Neural progenitor cell (in vitro differentiated cells): ENCODE measurements at places on chromosomes 4 and X. TPM values are rescaled to one million over a fixed set of nuclear protein-coding genes. Genes with fewer than 3 reads are reported as not detected.

ASMT gene
- 0.28 TPM in 1 of 2 replicates, not detected in the other for total RNA-seq

DNA sequence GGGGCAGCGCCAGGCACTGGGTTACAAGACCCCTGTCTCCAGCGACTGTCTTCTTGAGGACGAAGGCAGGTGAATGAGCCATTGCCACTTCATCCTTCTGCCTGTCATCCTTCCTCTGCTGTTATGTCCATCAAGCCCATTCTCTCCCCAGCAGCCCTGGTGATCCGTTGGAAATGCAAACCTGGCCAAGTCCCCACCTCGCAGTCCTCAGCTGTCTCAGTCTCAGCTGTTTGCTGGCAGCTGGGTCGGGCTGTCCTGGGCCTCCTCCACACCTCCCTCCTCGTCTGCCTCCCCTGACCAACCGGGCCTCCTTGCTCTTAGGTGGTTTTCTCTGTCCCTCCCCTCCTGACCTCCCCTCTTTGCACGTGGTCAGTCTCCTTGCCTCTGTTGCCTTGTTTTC is 38.0 kb downstream of the PTTG2 start:
- H3K4me1 ChIP-seq: peaks cover 45% of the 10 kb centered on the region
- no peaks in the 10 kb centered on the region for H3K36me3 ChIP-seq
- no peak for DNase-seq
- no peak overlapping the region for H3K27ac ChIP-seq

- no peak overlapping the region for H3K4me3 ChIP-seq
- no peak overlapping the region for H3K27ac ChIP-seq
- H3K4me1 ChIP-seq: no peaks in the 10 kb centered on the region
- no peaks in the 10 kb centered on the region for H3K36me3 ChIP-seq
Measured at GRCh38 chr4:53573696-53574095, 17.6 kb downstream of the LNX1 start.

DNA sequence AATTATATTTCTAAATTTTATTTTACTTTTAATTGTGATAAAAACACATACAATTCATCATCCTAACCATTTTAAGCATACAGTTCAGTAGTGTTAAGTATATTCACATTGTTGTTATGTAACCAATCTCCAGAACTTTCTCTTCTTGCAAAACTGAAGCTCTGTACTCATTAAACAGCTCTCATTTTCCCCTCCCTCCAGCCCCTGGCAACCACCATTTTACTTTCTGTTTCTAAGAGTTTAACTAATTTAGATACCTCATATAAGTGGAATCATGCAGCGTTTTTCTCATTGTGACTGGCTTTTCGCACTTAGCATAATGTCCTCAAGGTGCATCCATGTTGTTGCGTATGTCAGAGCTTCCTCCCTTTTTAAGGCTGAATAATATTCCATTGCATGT is 46.7 kb upstream of the NDP start:
- no peaks in the 10 kb centered on the region for H3K36me3 ChIP-seq
- H3K4me1 ChIP-seq: no peaks in the 10 kb centered on the region
- no peak overlapping the region for H3K4me3 ChIP-seq
- no peaks in the 10 kb centered on the region for H3K27me3 ChIP-seq
- no peak for DNase-seq
- H3K27ac ChIP-seq: no peak overlapping the region

GRCh38 chr4:75011131-75011795 is 78.3 kb downstream of the PARM1 start:
- no peak overlapping the region for H3K4me3 ChIP-seq
- no peak overlapping the region for H3K27ac ChIP-seq
- no peaks in the 10 kb centered on the region for H3K36me3 ChIP-seq
- no peak for DNase-seq
- no peaks in the 10 kb centered on the region for H3K27me3 ChIP-seq

PSAPL1 gene
- 0.06 TPM in 1 of 2 replicates, not detected in the other for total RNA-seq

- peaks cover 18% of the 10 kb centered on the region for H3K4me1 ChIP-seq
- DNase-seq: no peak
- H3K4me3 ChIP-seq: no peak overlapping the region
- peak overlapping the region; percentile 29 for H3K27ac ChIP-seq
Measured at GRCh38 chr4:66929748-66930147, 615.6 kb downstream of the CENPC start.

CDKL2 gene
- total RNA-seq: 1.2 and 2.9 TPM in 2 replicates

CSN1S1 gene
- total RNA-seq: not detected in 2 replicates

DNA sequence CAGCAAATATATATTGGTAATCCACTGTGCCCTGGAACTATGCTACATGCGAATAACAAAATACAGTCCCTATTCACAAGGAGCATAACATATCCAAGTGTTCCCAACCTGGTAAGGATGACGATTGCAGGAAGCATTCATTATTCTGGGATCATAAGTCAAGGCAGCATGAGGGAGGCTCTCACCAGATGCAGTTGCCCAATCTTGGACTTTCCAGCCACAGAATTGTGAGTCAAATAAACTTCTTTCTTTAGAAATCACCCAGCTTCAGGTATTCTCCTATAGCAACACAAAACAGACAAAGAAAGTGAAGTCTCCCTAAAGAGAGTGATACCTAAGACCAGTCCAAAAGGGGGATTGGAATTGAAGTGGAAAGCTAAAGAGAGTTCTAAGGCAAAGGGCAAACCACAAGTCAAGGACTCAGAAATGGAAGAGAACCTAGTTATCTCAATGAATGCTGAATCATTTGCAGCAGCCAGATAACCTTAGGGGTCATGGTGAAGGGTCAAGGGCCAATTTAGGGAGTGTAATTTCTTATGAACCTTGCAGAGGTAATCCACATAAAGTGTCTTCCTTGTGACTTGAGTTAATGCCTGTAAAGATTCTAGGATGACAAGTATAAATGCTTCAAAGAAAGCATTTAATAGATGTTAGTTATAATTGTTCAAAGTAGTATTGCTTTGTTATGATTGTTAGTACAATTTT is 103.1 kb upstream of the PCDH7 start:
- no peaks in the 10 kb centered on the region for H3K4me1 ChIP-seq
- H3K4me3 ChIP-seq: no peak overlapping the region
- H3K36me3 ChIP-seq: no peaks in the 10 kb centered on the region
- no peaks in the 10 kb centered on the region for H3K27me3 ChIP-seq
- H3K27ac ChIP-seq: no peak overlapping the region
- no peak for DNase-seq

ABLIM2 gene
- total RNA-seq: 0.24 and 1.2 TPM in 2 replicates

GPRIN3 gene
- 0.15 TPM in 2 replicates for total RNA-seq

DNA sequence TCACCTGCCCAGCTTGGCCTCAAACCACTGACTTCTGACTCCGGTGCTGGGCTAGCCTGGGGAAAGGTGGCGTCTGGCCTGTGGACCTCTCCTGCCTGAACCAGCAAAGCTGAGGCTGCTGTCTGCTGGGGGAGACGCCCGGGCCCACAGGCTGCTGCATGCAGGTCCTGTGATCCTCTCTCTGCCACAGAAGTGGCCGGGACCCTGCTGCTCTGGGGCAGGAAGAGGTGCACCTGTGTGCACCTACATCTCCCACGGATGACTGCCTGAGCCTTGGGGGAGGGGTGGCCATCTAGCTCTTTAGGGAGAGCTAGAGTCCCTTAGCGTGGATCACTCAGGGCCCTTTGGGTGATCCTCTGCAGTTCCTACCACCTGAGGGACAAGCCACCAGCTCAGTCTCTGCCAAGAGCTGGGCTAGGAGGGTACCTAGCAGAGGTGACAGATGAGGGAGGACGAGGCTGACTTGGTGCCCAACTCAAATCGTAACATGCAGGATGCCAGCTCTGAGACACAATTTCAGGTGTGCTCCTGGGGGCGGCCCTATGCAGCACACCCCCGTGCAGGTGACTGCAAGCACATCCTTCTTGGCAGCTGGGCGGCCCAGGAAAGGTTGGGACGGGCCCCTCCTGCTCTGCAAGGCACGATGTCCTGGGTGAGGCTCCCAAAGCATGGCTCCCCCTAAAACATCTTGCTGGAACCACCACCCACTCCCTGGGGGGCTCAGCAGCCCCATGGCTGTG is 22.5 kb downstream of the LETM1 start:
- H3K4me1 ChIP-seq: no peaks in the 10 kb centered on the region
- no peak overlapping the region for H3K4me3 ChIP-seq
- no peak overlapping the region for H3K27ac ChIP-seq
- no peaks in the 10 kb centered on the region for H3K36me3 ChIP-seq

FUNDC1 gene
- 15.8 and 34.9 TPM in 2 replicates for total RNA-seq

GRCh38 chr4:53935780-53936179 is 128.6 kb downstream of the CHIC2 start:
- no peaks in the 10 kb centered on the region for H3K36me3 ChIP-seq
- no peak overlapping the region for H3K4me3 ChIP-seq
- H3K27me3 ChIP-seq: no peaks in the 10 kb centered on the region
- DNase-seq: no peak

TRIM60 gene
- total RNA-seq: not detected in 2 replicates

EREG gene
- not detected in 2 replicates for total RNA-seq

L1CAM gene
- total RNA-seq: 0.49 and 1.7 TPM in 2 replicates

DNA sequence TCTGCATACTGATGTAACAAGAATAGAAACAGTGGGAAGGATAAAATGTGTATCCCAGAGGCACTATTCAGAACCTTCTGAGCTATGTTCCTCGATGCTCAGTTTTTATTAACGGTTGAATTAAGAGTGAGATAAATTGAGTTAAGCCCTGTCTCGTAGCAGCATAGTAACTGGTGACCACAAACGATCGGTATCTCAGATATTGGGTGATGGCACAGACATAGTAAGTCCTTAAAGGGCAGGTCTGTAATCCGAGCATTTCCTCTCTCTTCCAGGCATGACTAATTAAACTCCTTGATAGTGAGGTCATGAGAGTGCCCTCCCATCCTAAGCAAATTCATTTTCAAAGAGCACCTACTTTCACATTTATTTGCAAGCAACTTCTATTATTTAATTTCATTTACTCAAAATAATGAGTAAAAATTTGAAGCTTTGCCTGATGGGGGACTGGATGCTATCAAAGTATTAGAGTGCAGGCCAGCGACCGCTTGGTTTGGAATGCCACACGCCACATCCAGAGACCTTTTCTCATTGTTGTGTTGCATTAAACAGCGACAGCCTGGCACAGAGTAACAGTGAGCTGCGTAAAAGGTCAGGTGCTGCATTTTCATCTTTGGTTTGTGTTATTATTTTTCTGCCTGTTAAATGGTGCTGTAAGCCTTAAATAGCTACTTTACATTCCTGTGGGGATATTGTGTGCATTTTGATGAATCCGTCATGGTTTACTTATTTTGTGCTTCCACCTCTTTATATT is 101.9 kb downstream of the PCDH7 start:
- H3K36me3 ChIP-seq: no peaks in the 10 kb centered on the region
- H3K27ac ChIP-seq: no peak overlapping the region
- H3K27me3 ChIP-seq: no peaks in the 10 kb centered on the region
- no peak overlapping the region for H3K4me3 ChIP-seq
- DNase-seq: no peak

- H3K4me3 ChIP-seq: no peak overlapping the region
- H3K27ac ChIP-seq: no peak overlapping the region
- H3K4me1 ChIP-seq: no peaks in the 10 kb centered on the region
- DNase-seq: no peak
Measured at GRCh38 chr4:80839792-80840191, 190.7 kb upstream of the BMP3 start.

DNA sequence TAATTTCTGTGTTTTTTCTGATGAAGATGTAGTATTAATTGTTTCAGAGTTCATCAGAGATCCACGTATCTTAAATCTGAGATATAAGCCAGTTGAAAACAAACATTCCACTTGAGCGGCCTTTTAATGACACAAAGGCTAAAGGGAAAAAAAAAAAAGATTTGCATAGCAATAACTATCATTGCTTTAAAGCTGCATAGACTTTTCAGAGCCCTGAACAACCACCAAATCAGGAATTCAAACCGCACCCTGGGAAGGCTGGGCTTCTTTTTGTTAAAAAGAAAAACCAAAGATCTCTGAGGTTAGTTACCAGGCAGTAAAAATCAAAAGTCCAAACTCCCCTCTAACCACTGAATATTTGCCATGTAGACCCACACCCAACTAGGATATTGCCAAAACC is 206.0 kb downstream of the HHIP start:
- peaks cover 8% of the 10 kb centered on the region for H3K4me1 ChIP-seq
- H3K36me3 ChIP-seq: no peaks in the 10 kb centered on the region
- H3K4me3 ChIP-seq: no peak overlapping the region
- DNase-seq: no peak
- H3K27me3 ChIP-seq: no peaks in the 10 kb centered on the region
- H3K27ac ChIP-seq: no peak overlapping the region

- H3K4me3 ChIP-seq: no peak overlapping the region
- no peaks in the 10 kb centered on the region for H3K27me3 ChIP-seq
- DNase-seq: no peak
- peaks cover 10% of the 10 kb centered on the region for H3K36me3 ChIP-seq
- no peaks in the 10 kb centered on the region for H3K4me1 ChIP-seq
Measured at GRCh38 chr4:73086095-73086868, 16.8 kb upstream of the COX18 start.

DNA sequence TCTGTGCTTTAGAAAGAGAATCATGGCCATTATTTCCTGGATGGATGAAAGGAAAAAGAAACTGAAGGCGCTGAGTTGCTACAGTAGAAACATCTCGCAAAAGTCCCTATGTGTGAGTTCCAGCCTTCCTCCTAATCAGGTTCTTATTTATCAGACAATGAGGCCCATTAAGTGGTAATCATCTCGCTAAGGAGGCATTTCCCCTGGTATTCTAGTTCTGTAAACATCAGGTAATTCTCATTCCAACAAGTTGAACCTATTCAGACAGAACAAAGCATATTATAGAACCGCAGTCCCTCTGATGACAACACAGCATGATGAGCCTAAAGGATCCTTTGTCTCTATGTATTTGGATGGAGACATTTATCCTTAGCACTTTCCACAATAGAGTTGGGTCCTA is 205.7 kb upstream of the MAOA start:
- peaks cover 37% of the 10 kb centered on the region for H3K4me1 ChIP-seq
- H3K27ac ChIP-seq: peak overlapping the region; percentile 95
- H3K4me3 ChIP-seq: no peak overlapping the region
- H3K27me3 ChIP-seq: no peaks in the 10 kb centered on the region
- peak; percentile 72 for DNase-seq
- H3K36me3 ChIP-seq: peaks cover 8% of the 10 kb centered on the region

DNA sequence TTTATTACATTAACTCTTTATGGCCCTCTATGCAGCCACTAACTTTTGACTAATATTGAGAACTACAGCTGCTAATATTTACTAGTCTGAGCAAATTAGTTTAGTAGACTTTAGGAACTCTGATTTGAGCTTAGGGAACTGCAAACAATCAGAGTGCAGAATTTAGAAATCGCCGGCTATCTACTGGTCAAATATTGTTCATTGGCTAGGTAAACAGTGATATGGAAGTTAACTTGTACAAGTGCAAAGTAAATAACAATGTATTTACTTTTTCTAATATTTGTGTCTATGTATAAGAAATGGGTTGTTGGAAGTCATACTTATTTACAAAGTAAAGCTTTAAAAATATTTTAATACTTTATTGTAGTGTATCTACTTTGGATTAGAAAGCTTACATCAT is 279.6 kb downstream of the CFAP299 start:
- no peak for DNase-seq
- no peak overlapping the region for H3K27ac ChIP-seq
- no peak overlapping the region for H3K4me3 ChIP-seq
- no peaks in the 10 kb centered on the region for H3K27me3 ChIP-seq

ADH7 gene
- not detected in 2 replicates for total RNA-seq

GRCh38 chrX:130321550-130321949 is 18.2 kb upstream of the SLC25A14 start:
- peaks cover 3% of the 10 kb centered on the region for H3K36me3 ChIP-seq
- no peaks in the 10 kb centered on the region for H3K4me1 ChIP-seq
- no peak overlapping the region for H3K4me3 ChIP-seq
- peaks cover 4% of the 10 kb centered on the region for H3K27me3 ChIP-seq
- no peak for DNase-seq

NLGN4X gene
- total RNA-seq: 10.1 and 17.6 TPM in 2 replicates

CA5B gene
- total RNA-seq: 5.6 and 6.7 TPM in 2 replicates
